ENCODE measurements at places on chromosomes 2 and 18.

GRCh38 chr18:12839526-12840196 lies 44.4 kb downstream of the PTPN2 start:
- DNase-seq = peak; percentile 26

GRCh38 chr2:58532641-58533040 lies 291.5 kb upstream of the FANCL start:
- DNase-seq = no peak

DNA sequence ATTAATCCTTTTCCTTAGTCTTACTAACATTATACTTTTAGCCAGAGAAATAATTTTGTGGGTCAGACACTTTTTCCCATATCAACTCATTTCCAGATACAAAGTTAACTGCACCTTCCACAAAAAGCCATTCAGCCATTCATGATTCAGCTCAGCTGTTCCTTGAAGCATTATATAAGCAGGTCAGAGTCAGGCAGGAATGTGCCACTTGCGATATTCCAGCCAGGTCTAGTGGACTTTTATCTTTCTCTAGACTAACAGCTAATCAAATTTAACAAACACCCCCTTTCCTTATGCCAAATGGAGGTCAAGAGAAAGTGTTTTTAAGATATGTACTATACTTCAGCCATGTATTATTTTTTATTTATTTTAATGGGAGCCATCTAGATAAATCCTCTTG lies 75.6 kb upstream of the EPB41L3 start:
- DNase-seq = no peak

- no peak for DNase-seq
These were observed 6.4 kb downstream of the STK17B start for GRCh38 chr2:196165016-196165415.

GRCh38 chr2:100703213-100703612 lies 116.7 kb upstream of the NPAS2 start:
- DNase-seq = peak; percentile 73

DNA sequence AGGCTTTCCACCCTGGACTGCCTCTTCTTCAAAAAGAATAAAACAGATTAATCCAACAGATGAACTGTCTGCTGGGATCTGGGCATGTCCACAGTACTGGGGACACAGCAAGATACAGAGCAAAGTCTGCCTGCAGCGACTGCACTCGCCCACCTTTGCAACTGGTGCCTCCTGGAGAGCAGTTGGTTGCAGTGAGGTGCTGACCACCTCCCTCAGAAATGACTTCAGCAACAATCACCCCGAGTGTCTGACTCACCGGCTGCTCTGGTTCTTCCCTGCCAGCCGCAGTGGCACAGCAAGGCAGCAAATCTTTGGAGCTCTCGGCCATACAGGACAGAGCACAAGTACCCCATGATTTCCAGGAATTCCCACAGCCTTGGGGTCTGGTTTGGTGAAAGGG lies 179.7 kb downstream of the ANAPC1 start:
- DNase-seq = peak; percentile 65

DNA sequence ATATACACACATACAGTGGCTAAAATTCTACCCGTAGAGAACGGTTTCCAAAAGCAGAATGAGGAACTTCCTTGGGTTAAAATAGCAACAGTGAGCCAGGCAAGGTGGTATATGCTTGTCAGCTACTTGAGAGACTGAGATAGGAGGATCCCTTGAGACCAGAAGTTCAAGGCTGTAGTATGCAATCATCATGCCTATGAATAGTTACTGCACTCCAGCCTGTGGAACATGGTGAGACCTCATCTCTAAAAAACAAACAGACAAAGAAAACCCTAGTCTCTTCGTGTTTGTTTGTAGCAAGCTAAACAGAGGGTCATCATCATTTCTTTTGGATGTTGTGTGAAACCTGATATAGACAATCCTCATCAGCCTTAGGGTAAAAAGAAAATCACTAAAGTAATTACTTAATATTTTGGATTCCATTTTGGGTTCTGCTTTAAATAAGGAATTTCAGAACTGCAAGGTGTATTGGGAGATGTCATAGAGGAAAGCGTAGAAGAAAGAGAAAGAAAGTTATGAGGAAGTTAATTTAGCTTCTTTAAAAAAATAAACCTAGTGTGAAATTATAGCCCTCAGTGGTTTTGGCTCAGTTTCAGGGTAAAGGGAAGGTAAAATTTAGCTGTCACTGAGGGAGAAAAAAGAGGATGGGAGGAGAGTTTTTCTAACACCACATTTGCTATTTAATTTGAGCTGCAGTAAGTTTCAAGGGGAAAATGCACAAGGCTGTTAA lies 46.5 kb downstream of the PLEK start:
- no peak for DNase-seq

- DNase-seq = no peak
These were observed 122.5 kb downstream of the MAIP1 start for GRCh38 chr2:200077838-200078237.

DNA sequence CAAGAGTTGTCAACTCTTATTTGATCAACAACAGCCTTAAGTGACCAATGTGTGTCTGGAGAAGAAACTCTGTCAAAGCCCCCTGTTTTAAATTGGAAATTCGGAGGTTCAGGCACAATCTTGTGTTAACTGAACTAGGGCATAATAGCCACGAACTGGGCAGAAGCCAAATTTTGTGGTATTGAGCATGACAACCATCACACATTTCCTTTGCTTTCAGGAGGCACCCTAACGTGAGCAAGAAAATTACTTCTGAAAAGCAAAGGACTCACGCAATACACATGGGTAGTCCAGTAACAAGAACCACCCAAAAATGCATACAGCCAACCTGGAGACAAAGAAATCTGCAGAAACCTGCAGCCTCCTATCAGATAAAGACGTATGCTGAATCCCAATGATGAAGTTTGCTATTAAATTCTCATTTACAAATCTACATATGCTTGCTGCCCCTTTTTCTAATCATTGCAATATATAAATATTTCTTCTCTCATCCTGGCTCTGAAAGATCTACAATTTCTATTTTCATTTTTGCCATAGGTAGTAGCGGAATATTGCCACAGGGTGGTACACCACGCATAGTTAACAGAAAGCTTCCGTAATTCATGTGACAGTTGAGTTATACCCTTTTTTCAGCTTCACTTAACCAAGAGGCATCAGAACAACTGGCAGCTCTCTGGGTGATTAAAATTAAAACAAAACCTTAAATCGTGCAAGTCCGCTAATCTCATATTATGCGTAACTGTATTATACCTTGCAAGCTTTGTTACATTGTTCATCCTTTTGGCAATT lies 495.8 kb downstream of the NRXN1 start:
- peak; percentile 4 for DNase-seq

DNA sequence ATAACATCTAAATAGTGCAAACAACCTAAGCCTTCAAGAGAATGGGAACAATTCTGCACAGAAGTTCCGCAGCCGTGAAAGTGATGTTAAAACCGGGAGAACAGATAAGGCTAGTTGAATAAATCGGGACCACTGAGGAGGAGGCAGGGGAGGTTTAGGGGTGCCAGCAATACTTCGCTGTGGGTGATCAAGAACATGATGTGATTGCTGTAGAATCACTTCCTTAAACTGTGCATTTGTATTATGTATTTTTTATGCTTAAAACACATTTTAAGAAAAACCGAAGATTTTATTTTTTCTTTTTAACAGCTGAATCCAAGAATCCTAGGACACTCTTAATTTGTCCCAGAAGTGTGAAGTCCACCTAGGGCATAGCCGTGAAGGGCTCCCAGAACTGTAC lies 33.6 kb downstream of the TTC32 start:
- DNase-seq = no peak

DNA sequence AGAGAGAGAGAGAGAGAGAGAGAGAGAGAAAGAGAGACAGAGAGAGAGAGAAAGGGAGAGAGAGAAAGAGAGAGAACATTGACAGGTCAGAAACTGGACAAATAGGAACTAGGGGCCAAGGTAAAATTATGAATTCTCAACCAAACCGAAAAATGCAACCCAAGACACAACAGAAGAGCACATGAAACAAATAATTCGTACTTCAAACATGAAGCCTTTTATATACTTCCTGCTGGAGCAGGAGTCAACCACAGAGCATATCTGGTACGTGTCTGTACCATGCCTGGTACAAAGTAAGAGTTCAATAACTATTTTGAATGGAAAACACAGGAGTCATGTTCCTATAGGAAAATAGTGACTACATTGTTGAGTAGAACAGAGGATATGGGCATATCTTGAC lies 6.5 kb upstream of the VPS54 start:
- no peak for DNase-seq

DNA sequence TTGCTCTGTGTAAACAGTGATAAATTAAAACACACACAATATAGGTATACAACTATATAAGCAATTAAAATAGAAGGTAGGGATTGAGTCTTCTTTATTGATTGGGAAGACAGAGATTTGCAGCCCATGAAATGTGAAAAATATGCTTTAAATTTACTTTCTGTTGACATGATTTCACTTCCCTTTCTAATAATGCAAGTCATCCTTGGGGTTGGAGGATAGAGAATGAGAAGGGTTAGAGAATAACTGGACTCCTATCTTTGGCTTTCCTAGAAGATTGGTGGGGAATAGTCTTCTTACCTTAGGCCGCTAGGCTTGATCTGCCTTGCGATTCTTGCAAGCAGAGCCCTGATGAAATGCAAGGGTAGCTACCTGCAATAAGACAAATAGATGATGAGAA lies 339.8 kb downstream of the NYAP2 start:
- DNase-seq = no peak
